GM03348 (cell line): ENCODE measurements at places on chromosomes 5 and 9.

DNA sequence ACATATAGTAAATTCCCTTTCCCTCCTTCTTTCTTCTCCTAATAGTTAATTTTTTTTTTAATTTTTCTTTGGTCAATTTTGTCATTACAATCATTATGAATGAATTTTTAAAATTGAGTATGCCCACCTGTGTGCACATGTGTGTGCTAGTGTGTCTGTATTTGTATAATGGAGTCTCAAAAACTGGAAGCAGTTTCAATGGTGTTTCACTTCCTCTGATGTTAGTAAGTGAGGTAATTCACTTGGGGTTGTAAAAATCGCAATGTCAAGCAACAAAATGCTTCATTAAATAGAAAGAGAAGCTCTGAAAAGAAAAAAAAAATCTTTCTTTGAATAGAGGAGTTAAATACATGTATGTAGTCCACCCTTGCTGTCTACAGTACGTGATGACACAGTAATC is 1467.6 kb upstream of the NUDT12 start:
- no peak for DNase-seq

- no peak for DNase-seq
These were observed at the start of gene C9 for GRCh38 chr5:39364367-39364766. TSS of gene C9 (minus strand) at chr5:39364495. CDS start at chr5:39364464, 31 bp downstream.

- no peak for DNase-seq
These were observed 1.1 kb downstream of the SLC6A7 start for GRCh38 chr5:150190987-150191386.

- DNase-seq: peak; percentile 52
These were observed 14.1 kb downstream of the ASPN start for GRCh38 chr9:92468206-92468605.

DNA sequence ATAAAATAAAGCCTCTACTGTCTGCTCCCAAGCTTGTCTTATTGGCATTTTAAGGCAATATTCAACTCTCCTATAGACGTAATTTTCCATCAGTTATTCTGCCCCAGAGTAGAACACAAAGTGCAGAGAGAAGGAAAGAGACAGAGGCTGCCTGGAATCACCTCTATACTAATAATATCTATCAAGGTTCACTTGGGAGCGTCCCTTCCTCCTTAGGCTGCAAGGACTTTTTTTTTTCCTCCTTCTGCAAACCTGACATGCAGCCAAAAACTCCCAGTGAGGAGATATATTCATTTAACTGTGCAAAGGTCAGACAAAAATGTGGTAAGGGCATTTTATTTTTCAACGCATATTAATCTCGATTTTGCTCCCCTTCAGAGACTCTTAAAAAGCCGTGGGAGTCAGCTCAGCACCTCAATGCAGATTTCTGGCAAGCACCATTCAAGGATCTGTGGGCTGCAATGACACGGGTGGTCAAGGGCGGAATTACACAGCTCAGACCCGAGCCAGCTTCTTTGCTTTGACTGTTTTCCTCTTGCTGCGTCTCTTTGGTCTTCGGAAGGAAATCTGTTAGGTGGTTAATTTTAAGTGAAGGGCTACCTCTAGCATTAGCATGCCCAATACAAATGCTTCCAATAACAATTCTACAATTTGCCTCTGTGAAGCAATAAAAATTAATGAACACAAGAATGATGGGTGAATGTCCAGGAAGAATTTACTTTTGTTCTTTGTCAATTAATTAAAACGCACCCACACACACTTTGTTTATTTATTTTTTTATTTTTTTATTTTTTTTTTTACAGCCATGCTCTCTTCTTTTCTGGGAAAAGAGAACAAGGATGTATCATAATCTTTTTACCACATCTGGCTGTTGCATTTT is 587.7 kb upstream of the GRAMD2B start:
- no peak for DNase-seq

DNA sequence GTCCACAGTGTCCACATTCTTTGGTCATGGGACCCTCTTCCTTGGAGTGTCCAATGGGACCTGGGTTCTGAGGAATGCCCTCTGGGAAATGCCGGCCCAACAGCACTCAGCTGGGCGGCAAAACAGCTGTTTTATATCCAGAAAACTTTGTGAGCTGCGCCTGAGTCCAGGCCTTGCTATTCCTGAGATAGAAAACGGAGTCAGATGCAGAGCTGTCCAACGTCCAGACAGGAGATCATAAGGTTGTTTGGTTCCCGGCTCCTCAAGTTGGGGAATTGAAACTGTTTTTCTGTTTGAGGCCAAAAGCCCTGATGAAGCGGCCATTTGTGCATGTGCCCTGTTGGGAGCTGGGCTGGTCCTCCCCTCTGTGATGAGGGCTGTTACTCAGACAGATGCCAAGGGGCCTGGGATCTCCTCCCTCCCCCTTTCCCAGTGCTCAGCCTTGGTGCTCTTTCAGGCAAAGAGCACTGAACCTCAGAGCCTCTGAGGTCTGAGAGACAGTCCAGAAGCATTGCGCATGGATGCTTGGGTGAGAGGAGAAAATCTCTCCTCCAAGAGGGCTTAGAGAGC is 66.6 kb upstream of the GARNL3 start:
- DNase-seq: no peak

- DNase-seq: peak; percentile 44
These were observed 140.4 kb downstream of the ESM1 start for GRCh38 chr5:54844905-54845566.

- no peak for DNase-seq
These were observed 3.9 kb upstream of the TAL2 start for GRCh38 chr9:105658351-105658750.

GRCh38 chr9:16870596-16871335 is at the start of gene BNC2:
TSS of gene BNC2 (minus strand) at chr9:16870670. CDS start at chr9:16870648, 22 bp downstream.
- peak; percentile 84 for DNase-seq

GRCh38 chr9:18698992-18699391 is 225.0 kb downstream of the ADAMTSL1 start:
- DNase-seq: no peak

DNA sequence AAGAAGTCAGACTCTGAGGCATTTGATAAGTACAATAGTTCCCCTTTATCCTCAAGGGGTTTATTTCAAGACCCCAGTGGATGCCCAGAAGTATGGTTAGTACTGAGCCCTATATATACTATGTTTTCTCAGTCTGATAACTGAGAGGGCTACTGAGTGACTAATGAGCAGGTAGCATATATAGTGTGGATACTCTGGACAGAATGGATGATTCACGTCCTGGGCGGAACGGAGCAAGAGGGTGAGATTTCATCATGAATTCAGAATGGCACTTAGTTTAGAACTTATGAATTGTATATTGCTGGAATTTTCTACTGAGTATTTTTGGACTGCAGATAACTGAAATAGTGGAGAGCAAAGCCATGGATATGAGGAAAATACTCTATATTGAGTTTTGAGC is 457.6 kb downstream of the PLK2 start:
- no peak for DNase-seq

GRCh38 chr9:132547052-132547431 is 35.4 kb upstream of the BARHL1 start:
- DNase-seq: no peak

DNA sequence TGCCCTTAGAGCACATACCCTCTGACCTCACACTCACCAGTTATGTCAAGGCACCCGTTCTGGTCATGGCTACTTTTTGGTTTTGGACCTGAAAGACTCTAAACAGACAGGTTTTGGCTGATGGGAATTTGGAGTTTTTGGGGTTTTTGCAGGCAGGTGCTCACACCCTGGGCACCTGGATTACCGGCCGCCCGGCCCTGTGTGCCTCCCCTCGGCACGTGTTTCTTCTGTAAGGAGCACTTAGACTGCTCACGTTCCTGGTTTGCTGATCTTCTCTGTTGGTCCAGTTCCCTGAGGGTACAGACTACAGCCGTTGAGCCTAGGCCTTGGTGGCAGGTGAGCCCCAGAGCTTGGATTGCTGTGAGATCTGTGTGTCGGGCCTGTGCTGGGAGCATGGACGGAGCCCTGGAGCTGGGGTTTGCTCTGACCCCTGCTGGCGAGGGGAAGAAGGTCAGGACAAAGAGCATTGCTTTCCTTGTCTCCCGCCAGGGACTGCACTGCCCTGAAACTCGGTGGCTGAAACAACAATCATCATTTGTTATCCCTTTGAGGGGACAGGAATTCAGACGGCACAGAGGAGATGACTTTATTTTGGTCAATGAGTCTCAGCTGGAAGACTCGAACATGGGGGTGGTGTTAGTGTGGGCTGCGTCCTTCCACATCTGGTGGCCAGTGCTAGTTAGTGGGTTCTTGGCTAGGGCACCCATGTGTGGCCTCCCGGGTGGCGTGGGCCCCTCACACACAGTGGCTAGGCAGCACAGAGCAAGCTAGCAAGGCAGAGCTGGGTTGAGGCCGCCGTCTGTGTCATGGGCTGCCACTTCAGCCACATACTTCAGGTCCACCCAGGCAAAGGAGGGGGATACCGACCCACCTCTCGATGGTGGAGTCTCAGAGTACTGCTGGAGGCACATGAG is 76.4 kb downstream of the EHMT1 start:
- peak; percentile 70 for DNase-seq

GRCh38 chr9:36486933-36487481 is 85.7 kb upstream of the MELK start:
- peak; percentile 72 for DNase-seq

- DNase-seq: no peak
These were observed 2.2 kb downstream of the LMX1B start for GRCh38 chr9:126615791-126616447.

- DNase-seq: no peak
These were observed 1143.6 kb upstream of the WWC1 start for GRCh38 chr5:167147879-167148278.

GRCh38 chr5:94223235-94223634 is 395.2 kb downstream of the KIAA0825 start:
- no peak for DNase-seq

- DNase-seq: no peak
These were observed 65.9 kb downstream of the ARHGAP26 start for GRCh38 chr5:142836048-142836447.

DNA sequence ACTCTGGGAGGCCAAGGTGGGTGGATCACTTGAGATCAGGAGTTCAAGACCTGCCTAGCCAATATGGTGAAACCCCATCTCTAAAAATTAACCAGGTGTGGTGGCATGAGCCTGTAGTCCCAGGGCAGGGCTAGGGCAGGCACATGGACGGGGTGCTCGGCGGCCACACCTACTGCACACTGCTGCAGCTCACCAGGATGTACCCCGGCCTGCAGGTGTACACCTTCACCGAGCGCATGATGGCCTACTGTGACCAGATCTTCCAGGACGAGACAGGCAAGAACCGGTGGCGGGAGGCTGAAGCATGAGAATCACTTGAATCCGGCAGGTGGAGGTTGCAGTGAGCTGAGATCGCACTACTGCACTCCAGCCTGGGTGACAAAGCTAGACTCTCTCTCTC is 3.2 kb downstream of the ST6GALNAC4 start:
- no peak for DNase-seq

- no peak for DNase-seq
These were observed 160.2 kb downstream of the MED10 start for GRCh38 chr5:6218116-6218515.

DNA sequence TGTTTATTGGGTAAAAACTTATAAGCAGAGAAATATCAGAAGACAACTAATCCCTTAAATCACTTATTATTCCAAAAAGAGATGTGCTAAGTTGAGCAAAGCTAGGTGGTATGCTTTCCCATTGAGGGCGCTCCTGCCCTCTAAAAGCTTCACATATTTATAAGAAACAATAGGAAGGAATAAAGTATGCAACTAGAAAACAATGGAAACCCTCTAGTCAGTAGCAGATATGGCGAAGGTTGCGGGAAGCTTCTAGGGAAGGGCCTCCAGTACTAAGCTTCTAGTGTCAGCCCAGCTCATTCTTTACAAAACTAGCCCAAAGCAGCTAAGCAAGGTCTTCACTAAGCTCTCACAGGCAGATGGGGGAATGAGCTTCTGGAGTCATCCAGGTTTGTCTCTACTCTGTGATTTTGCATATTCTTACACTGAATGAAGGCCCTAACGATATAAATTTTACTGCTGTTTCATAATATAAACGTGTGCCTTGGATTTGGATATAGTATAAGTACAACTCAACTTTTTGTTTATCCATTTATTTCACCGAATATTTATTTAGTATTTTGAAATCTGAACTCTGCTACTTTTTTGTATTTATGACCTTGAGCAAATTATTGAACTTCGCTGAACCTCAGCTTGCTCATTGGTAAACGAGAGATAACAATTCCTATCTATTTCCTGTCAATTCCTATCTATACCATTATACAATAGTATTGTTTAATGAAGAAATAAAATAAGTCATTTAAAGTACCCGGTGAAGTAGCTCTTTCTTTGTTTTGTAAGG is 571.4 kb downstream of the ELAVL2 start:
- DNase-seq: no peak

DNA sequence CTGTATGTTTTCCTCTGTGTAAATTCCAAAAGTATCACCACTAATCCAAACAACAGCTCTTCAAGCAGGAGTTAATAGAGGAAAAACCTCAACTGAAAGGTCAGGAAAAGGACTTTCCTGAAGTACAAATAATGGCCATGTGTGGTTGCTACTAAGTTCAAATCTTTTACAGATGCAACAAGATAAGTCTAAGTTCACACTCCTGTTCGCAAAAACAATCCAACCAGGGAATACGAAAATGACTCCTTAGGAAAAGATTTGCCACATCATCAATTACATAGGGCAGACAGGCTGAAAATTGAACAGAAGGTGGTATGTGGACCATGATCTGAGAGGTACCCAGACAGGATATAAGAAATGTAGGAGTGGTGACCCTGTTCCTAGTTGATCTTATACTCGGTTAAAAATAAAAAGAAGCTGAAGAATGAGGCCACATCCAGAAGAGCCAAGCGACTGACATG is 210.2 kb downstream of the TSSK1B start:
- no peak for DNase-seq

GRCh38 chr5:143057580-143057999 is 287.4 kb downstream of the ARHGAP26 start:
- no peak for DNase-seq
